Neural progenitor cell (in vitro differentiated cells): ENCODE measurements at places on chromosomes 6 and 20. TPM values are rescaled to one million over a fixed set of nuclear protein-coding genes. Genes with fewer than 3 reads are reported as not detected.

VGLL2 gene
- not detected in 2 replicates for total RNA-seq

SIRPD gene
- not detected in 2 replicates for total RNA-seq

SLC17A1 gene
- total RNA-seq: not detected in 2 replicates

ESR1 gene
- 0.03 TPM in 1 of 2 replicates, not detected in the other for total RNA-seq

PTCRA gene
- total RNA-seq: not detected in 2 replicates

DEFB124 gene
- total RNA-seq: not detected in 2 replicates

GRCh38 chr20:18404172-18404571 lies 62.7 kb downstream of the DZANK1 start:
- no peak for DNase-seq

DNA sequence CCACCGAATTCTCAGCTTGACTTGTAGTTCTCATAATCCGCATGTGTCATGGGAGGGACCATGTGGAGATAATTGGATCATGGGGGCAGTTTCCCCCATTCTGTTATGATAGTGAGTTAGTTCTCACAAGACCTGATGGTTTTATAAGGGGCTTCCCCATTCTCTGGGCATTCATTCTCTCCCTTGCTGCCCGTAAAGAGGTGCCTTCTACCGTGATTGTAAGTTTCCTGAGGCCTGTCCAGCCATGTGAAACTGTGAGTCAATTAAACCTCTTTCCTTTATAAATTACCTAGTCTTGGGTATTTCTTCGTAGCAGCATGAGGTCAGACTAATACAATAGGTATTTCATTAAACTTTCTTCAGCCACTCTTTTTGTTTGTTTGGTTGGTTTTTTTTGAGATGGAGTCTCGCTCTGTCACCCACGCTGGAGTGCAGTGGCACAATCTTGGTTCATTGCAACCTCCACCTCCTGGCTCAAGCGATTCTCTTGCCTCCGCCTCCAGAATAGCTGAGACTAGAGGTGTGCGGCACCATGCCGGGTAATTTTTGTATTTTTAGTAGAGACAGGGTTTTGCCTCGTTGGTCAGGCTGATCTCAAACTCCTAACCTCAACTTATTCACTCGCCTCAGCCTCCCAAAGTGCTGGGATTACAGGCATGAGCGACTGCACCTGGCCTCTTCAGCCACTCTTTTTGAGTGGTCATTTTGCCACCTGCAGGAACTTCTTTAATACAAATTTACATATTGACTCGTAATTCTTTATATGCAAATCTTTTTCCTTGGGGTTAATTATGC lies 36.3 kb downstream of the GSTA2 start:
- peak; percentile 24 for DNase-seq

- DNase-seq: no peak
Measured at GRCh38 chr6:96832780-96833179, 4.5 kb downstream of the GPR63 start.

DNA sequence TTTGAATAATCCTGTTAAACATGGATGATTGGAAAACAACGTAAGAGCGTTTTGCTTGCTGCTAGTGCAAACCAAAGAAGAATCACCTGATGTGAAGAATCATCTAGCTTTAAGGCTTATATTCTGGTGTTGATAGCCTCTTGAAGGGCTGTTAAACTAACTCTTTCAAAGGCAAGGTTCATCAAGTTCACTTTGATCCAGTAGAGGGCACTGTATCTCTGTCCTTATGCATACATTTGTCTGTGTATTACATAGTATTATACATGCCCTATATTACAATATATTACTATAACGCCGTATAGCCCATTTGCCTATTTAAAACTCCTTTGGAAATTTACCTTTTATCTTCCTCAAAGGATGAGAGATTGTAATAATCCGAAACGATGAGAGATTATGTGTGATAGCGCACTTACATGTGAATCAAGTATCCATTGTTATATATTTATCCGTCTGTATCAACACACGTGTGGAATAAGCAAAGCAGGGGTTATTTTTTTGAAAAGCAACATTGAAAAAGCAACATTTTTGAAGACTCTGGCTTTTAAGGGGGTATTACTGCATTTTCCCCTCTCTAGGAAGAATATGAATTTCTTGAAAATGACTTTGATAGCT lies 50.8 kb upstream of the NRN1 start:
- peak; percentile 57 for DNase-seq

DNA sequence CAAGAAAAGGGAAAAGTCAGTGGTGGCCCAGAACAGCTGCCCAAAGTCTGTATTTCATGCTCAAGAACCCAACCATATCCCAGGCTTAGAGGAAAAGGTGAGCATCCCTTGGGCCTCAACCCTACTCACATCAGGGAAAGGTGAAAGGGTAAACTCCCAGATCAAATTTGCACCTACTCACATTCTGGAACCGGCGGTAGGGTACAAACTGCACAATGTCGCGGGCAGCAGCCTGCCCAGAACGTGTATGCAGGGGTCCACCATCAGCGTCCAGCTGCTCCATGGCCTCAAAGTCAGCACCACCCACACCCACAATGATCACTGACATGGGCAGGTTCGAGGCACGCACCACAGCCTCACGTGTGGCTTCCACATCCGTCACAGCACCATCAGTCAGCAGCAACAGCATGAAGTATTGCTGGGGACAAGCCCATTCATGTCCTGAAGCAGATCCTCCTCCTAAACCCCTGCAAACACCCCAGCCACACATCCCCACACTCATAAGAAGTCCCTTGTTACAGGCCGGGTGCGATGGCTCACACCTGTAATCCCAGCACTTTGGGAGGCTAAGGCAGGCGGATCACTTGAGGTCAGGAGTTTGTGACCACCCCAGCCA lies 10.9 kb downstream of the SPAG4 start:
- no peak for DNase-seq

DNA sequence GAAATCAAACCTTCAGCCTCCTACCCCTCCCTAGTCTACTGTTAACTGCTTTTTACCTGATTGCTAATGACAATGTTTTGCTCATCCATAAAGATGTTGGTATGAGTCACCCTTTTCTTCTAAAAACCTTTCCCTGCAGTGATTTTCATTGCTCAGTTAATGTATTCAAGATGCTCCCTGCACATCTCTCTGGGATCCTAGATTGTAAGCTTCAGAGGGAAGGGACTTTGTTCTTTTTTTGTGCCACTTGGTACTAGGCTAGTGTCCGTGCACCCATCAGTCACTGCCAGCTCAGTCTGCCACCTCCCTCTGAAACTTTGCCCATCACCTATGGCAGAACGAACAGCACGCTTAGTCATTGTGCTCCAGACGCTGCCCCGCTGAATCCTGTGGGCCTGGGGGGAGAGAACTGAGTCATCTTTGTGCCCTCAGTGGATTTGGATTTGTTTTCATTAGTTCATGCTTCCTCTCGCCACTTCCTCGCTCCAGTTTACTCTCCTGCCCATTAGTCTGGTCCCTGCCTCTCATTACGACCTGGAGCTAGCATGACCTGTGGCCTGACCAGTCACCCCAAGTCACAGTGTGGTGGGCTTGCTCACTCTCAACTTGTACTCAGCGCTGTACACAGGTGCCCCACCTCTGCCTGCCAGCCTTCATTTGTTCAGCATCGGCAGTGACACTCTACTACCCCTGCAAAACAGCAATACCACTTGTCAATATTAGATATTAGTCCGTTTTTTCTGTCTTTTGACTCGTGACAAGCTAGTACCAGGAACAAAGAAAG lies 78.0 kb upstream of the TMEM181 start:
- no peak for DNase-seq

DNA sequence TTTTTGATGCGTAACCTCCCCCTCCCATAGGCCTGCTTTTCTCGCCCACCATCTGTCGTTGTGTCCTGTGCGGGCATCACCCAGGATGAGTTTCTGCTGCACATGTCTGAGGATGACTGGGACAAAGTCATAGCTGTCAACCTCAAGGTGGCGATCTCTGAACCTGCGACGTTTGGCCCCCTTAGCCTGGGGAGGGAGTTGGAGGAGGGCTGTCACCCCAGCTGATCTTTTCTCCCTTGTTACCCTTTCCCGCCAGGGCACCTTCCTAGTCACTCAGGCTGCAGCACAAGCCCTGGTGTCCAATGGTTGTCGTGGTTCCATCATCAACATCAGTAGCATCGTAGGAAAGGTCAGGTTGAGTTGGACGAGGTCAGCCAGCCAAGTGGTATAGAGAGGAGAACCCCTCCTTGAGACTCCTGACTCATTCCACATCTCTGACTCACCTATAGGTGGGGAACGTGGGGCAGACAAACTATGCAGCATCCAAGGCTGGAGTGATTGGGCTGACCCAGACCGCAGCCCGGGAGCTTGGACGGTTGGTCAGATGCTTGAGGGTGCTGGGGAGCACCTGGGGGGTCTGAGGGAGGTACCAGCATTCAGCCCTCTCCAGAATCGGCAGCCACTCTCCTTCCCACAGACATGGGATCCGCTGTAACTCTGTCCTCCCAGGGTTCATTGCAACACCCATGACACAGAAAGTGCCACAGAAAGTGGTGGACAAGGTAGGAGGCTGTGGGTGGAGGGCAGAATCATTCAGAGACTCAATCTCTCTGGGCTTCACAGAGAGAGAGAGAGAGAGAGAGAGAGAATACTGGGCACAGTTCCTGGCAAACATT lies 954 bp downstream of the HSD17B8 start:
- peak; percentile 29 for DNase-seq

DNA sequence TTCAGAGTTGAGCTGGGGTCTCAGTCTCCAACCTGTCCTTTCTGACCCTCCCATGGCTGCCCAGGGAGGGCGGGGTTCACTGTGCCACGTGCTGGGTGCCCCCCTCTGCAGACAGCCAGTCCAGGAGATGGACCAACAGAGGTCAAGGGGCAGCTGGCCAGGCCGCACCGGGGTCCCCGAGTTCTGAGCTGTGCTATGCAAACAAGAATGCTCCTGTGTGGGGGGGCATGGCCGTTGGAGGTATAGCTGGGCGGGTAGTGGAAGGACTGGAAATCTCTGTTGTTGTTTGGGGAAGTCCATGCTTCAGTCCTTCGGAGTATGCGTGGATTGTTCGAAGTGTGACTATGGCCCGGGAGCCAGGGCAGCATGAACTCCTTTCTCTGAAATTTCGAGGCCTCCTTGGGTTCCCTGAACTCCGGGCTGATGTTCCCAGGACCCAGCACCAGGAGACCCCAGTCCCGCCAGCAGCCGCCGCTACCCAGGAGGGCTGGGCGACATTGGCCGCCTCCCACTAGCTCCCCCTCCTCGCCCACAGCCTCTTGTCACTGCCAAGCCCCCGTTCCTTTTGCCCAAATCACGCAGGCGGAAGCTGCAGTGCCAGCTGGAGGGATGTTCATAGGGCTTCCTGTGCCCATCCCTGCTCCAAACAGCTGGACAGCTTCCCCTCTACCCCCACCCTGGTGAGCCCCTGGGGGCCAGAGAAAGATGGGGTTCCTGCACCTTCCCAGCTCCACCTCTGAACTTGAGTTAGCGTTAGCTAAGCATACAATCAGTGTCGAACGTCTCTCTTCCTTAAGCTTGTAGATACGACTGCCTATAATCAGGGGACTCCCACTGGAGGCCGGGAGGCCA lies 126.6 kb downstream of the TAF4 start:
- no peak for DNase-seq

- no peak for DNase-seq
Measured at GRCh38 chr20:43653966-43654365, 12.9 kb upstream of the MYBL2 start.

DNA sequence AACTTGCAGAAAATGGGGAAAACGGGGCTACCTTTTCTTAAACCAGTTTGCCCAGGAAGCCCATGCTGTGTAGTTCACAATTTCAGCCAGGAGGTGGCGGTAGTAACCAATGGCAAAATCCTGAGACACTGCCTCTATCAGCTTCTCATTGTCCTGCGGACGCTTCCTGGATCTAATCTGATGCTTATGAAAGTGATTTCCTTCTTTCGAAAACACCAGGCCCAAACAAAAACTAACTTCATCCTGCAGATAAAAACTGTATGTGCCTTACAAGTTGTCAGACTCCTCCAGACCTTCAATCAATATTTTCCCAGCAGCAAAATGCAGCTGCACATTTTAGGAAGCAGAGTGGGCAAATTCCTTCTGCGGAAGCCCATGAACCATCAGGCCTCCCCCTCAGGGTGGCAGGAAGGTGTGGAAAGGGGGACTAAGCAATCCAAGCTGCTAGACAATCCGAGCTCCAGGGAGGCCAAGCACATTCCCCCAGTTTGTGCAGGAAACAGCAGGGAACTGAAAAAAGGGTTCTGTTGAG lies 88.5 kb downstream of the LY86 start:
- peak; percentile 79 for DNase-seq

- no peak for DNase-seq
Measured at GRCh38 chr6:157432892-157433265, 51.9 kb downstream of the ZDHHC14 start.

GRCh38 chr6:97064578-97064977 lies 140.1 kb downstream of the KLHL32 start:
- no peak for DNase-seq

DNA sequence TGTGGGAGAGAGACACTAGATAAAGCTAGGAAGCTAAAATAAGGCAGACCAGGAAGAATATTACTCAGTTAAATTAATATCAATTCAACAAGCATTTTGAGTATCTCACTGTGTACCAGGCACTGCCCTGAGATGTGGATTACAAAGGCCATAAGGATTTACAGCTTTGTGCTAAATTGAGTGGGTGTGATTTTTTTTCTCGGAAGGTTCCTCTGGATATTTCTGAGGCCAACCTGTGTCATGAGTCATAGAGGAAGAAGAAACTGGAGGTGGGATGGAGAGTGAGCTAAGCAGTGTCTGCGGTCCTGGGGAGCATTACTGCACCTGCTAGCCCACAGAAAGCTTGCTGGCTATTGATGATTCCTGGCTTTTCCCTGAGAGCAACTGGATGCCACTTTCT lies 135.2 kb downstream of the RFPL4B start:
- no peak for DNase-seq

GRCh38 chr6:106872049-106872448 lies 102.5 kb downstream of the CD24 start:
- DNase-seq: no peak

DNA sequence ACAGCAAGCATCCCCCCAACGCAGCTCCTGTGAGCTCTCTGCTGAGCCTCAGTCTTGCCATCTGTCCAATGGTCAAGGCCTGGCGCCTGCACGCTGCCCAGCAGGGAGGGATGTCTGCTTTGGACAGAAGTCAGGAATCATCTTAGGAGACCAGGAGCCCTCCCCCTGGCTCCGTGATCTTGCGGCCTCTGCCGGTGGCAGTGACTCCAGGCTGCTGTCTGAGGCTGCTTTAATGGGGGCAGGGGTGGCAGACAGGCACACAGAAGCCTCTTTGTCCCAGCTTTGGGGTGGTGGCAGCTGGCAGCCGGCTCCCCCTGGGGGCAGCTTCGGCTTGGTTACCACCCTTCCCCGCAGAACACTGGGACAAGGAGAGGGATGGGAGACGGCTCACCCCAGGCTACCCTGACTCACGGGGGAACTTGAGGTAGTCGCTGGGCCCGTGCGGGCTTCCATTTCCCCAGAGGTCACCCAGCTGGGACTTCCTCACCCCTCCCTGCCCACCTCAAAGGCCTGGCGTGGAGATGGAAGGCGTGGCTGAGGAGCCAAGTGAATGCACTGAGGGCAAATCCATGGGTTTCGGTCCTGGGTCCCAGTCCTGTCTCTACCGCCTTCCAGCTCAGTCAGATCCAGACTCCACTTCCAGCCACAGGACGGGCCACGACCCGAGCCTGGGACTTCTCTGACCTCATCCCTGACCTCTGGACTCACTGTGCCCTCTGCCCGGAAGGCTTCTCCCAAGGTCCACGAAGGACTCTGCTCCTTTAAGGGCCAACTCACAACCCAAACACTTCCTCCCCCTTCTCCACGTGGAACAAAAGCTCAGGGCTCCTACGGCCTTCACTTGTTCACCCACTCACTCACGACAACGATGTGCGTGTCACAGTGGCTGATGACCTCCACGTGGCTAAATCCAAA lies 14.8 kb downstream of the PEDS1 start:
- DNase-seq: no peak
